ENCODE measurements at places on chromosomes 2 and 18.
A peak's percentile ranks its signal among the peaks of the same experiment; 100 is the strongest.

DNA sequence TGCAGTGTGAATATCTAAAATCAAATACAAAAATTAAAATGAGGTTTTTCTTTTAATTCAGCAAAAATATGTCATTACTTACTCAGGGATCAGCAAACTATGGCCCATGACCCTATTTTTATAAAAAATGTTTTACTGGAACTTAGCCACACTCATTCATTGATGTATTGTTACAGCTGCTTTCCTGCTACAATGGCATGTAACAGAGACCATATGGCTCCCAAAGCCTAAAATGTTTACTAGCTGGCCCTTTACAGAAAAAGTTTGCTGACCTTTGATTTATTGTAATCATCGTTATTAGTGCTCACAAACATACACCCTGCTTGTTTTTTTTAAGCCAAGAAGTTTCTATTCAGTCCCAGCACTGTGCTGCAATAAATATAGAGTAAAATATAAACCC lies 120.3 kb downstream of the PLA2R1 start:
- no peak for DNase-seq

- DNase-seq, result peak; percentile 86
Observed at GRCh38 chr2:150485871-150486538, 1.5 kb downstream of the RND3 start.

GRCh38 chr2:145860083-145860482 lies 1340.2 kb upstream of the ZEB2 start:
- no peak for DNase-seq

- DNase-seq, result no peak
Observed at GRCh38 chr18:57728941-57729511, 74.1 kb downstream of the ATP8B1 start.

DNA sequence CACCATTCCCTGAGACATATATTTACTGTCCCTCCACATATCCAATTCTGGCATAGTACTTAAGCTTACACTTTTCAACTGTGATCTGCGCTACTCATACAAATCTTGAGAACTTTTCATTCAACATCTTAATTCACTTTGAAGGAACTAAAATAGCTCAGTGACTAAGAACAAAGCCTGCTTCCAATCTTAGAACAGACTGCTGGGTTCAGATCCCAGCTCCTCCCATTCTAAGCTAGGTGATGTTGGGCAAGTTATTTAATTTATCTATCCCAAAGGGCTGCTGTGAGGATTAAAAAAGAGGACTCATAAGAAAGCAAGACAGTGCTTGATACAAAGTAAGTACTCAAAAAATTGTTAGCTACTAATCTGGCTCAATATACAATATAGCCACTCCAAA lies 57.9 kb downstream of the UGP2 start:
- no peak for DNase-seq

All from right atrium auricular region (tissue), 2 donors.